ENCODE measurements at places on chromosomes 11 and 22. TPM values are rescaled to one million over a fixed set of nuclear protein-coding genes. Genes with fewer than 3 reads are reported as not detected.

Gene CHRM4
- total RNA-seq = 5.2 TPM

Gene NTM
- total RNA-seq = 11.5 TPM

Gene SERHL2
- not detected for total RNA-seq

Gene CRYBB3
- not detected for total RNA-seq
